Breast epithelium (tissue), 4 donors: ENCODE measurements at places on chromosomes 6 and 20. TPM values are rescaled to one million over a fixed set of nuclear protein-coding genes. Genes with fewer than 3 reads are reported as not detected.

The TENT5A gene
- 42.4 TPM for total RNA-seq

The HIVEP1 gene
- 24.8 TPM for total RNA-seq

The TCP11 gene
- total RNA-seq: 0.66 TPM

The VEGFA gene
- 123 TPM for total RNA-seq

The NHLRC1 gene
- total RNA-seq: 2.7 TPM

The ARHGAP18 gene
- total RNA-seq: 28.7 TPM

The VSTM2L gene
- 0.48 TPM for total RNA-seq

The LRFN2 gene
- total RNA-seq: not detected

The SMPD2 gene
- total RNA-seq: 12.1 TPM

The DUSP15 gene
- 3.6 TPM for total RNA-seq

The FLRT3 gene
- 12.0 TPM for total RNA-seq

The GFRA4 gene
- total RNA-seq: not detected

The GSTA2 gene
- not detected for total RNA-seq

The SAMD5 gene
- total RNA-seq: 0.80 TPM

The WFDC12 gene
- not detected for total RNA-seq

The OLIG3 gene
- total RNA-seq: not detected

The CCN2 gene
- total RNA-seq: 122 TPM

The MICB gene
- 4.6 TPM for total RNA-seq

The POM121L2 gene
- total RNA-seq: not detected

The TFAP2C gene
- 1.8 TPM for total RNA-seq

The CCN5 gene
- total RNA-seq: 39.0 TPM

The TGM3 gene
- total RNA-seq: not detected

The TMEM151B gene
- not detected for total RNA-seq

The ZSCAN23 gene
- total RNA-seq: 1.1 TPM

The OPN5 gene
- total RNA-seq: not detected

The CST7 gene
- 1.8 TPM for total RNA-seq

The HTR1E gene
- total RNA-seq: not detected

The BTNL2 gene
- not detected for total RNA-seq

The HSPA1B gene
- 113 TPM for total RNA-seq

The MOXD1 gene
- total RNA-seq: 2.9 TPM

The KCNB1 gene
- 21.8 TPM for total RNA-seq

The GRM1 gene
- total RNA-seq: 0.16 TPM

The SUMO4 gene
- total RNA-seq: 3.0 TPM

The NKX2-2 gene
- total RNA-seq: not detected

The BPIFA1 gene
- not detected for total RNA-seq

The MYCT1 gene
- 16.4 TPM for total RNA-seq

The ANKRD66 gene
- total RNA-seq: not detected

The OR12D3 gene
- total RNA-seq: not detected

The ASXL1 gene
- 102 TPM for total RNA-seq

The HLA-C gene
- 359 TPM for total RNA-seq

The ARFGAP1 gene
- 44.6 TPM for total RNA-seq

The MMP24 gene
- 2.5 TPM for total RNA-seq

The PGC gene
- not detected for total RNA-seq
